NCI-H1092 treated with DMSO at 0.1 percent for 48 hours (cell line): ENCODE measurements at places on chromosomes 6 and 20.

GRCh38 chr20:57308451-57309271 is 20.9 kb upstream of the SPO11 start:
- no peak for DNase-seq

DNA sequence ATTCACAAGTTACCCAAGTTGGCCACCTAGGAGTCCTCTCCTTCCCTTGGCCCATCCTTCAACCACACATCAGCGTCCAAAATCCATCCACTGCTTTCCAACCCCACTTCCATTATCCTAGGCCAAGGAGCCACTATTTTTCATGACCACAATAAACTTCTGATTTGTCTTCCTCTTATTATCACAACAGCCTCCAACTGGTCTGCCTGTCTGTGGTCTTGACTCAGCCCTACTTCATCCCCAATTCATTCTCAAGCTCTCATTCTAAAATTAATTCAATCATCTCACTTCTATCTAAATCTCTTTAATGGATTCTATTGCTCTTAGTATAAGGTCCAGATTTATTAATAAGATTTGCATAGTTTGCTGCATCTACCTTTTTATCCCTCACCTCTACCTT is 189.0 kb upstream of the PRDM1 start:
- no peak for DNase-seq

DNA sequence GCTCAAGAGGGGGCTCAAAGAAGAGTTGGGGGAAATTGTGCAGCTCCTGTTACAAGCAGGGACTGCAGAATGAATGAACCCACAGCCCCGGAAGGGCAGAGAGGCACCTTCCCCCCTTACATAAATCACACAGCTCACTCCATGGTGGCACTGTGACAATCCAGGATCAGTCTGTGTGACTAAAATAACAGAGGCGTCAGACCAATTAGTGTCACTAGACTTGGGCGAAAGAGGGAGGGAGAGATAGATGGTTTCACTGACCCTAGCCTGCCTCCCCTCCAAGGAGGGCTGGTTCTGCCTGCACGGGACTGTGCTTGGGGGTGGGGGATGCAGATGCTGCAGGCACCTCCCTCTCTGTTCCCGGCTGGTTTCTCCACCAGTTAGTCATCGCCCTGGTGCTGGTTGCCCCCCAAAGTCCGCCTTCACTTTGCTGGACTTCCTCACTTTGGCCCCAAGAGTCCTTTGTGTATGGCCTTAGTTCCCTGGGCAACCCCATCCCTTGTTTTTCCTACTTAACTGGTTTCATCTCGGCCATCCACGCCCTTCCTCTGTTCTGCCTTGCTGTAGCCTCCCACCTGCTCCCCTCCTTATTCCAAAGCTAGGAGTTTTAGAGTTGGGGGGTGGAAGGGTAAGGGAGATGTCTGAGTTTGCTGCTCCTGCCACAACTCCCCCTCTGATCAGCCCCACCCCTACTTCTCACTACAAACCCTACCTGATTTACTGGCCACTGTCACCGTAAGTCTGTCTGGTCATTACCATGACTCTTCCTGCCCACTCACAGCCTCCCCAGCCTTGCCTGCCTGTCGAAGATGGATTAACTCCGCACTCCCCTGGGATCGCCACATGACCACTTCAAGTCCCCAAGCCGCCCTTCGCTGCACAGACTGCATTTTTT is 17.7 kb downstream of the CCDC167 start:
- DNase-seq, result peak; percentile 89

GRCh38 chr6:81759782-81760181 is 7.3 kb upstream of the TENT5A start:
- no peak for DNase-seq

DNA sequence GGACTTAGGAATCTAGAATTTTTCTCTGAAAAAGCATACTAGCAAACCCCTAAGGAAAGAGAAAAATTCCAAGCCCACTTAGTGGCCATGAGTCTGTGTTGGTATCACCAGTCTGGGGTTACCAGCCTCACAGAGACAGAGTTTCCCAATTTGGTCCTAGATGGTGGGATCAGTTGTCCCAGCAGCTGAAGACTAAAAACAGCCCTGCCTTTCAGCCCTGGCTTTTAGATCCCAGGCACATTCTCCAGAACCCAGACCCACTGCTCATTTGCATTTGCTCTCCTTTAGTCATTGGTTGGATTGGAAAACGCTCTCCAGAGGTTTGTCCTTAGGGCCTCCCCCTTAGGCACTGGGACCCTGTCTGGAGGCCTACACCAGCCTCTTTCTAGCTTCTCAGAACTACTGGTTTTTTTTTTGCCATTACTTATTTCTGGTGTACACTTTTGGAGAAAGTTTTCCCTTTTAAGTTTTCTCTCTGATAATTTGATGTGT is 39.1 kb upstream of the FOXO3 start:
- no peak for DNase-seq

DNA sequence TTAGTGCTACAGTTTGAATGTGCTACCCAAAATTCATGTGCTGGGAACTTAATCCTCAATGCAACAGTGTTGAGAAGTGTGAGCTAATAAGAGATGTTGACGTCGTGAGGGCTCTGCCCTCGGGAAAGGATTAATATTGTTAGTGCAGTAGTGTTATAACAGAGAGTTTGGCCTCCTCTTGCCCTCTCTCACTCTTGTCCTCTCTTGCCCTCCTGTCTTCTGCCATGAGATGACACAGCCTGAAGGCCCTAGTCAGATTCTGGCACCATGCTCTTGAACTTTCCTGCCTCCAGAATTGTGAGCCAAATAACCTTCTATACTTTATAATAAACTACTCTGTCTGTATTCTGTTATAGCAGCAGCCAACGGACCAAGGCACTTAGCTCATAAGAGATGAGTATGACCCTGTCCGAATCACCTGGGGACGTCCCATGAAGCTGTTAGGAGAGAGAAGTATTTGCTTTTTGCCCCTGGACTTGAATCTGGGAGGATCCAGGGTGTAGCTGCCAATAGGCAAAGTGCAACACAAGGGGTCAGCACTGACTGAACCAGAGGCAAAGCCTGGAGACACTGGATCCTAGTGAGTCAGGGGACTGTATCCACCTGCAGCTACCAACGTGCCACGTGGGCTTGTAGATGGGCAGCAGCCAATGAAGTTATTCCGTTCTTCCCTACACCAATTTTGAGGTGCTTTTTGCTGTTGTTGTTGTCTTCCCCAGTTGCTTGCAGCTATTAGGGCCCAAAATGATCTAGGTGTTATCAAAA is 233.7 kb downstream of the THBS2 start:
- DNase-seq, result no peak
